ENCODE measurements at places on chromosomes 2 and 18.

DNA sequence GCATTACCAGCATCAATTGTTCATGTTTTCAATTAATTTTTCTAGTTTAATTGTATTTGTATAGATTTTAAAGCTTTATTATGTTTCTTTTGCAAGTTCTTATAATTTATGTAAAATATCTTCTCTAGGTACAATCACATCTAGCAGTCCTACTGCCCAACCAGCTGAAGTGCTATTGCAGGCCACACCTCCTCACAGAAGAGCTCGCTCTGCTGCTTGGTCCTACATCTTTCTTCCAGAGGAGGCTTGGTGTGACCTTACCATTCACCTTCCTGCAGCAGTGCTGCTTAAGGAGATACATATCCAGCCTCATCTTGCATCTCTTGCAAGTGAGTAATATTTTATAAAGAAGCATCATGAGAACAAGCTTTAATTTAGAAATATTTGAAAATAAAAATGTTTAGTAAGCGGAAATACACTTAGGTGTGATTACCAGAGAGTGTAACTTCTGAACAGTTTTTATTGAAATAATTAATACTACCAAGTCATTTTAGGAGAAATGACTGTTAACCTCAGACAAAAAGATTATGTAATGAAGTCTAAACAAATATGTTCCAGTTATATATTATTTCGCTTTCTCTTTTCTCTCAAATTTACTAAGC, 122.9 kb upstream of the TTC27 start:
- DNase-seq = no peak

DNA sequence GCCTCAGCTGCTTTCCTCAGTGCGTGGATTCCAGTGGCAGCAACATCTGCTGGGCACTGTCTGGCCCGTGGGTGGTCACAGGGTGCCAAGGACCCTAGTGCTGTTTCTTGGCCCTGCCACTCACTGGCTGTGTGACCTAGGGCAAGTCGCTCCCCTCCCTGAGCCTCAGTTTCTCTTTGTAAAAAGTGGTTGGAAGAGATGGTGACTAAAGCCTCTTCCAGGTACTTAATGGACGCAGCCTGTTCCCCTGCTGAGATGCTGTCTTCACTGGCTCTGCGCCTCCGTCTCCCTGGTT, 42.2 kb downstream of the ATOH8 start:
- no peak for DNase-seq

DNA sequence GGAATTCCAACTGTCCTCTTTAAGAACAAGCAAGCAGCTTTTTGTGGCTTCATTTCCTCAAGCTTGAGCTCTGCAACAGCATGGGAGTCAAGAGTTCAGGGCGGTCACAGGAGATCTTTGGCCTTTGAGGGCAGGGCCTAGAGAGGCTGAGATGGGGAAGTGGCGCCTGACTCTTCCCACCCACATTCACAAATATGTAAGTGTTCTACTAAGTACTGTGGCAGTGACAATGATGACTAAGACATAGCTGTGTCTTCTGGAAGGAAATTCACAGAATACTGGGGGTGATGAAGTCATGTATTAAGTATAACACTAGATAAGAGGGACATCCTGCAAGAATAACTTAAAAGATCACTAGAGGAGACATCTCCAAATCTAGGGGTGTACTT, 15.0 kb downstream of the RND3 start:
- DNase-seq = no peak

DNA sequence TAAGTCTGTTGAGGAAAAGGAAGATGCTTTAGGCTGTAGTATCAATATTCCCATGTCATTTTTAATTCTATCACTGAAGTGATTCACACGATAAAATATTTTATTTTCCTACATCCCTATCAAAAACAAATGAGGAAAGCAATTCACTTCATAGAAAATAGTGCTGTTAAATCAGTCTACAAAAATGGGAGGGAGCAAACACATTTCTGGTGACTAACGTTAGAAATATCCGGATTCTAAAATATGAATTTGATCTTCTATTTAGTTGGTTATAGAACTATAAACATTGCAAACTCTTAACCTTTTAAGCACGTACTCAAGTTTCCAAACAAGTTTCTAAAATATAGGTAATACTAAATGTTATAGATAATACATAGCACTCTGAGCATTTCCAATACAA, 20.8 kb downstream of the ATF2 start:
- DNase-seq = no peak

DNA sequence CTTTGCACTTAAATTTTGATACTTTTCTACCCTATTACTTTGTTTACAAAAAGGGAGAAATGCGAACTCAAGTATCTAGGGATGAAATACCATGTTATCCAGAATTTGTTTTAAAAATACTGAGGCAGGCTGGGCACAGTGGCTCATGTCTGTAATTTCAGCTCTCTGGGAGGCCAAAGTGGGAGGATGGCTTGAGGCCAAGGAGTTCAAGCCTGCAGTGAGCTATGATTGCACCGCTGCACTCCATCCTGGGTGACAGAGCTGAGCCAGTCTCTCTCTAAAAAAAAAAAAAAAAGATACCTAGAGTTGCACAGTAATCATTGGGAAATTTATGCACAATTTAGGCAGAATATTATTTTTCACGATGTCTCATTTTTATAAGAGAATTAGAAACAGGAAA, 12.4 kb upstream of the VAPA start:
- no peak for DNase-seq

DNA sequence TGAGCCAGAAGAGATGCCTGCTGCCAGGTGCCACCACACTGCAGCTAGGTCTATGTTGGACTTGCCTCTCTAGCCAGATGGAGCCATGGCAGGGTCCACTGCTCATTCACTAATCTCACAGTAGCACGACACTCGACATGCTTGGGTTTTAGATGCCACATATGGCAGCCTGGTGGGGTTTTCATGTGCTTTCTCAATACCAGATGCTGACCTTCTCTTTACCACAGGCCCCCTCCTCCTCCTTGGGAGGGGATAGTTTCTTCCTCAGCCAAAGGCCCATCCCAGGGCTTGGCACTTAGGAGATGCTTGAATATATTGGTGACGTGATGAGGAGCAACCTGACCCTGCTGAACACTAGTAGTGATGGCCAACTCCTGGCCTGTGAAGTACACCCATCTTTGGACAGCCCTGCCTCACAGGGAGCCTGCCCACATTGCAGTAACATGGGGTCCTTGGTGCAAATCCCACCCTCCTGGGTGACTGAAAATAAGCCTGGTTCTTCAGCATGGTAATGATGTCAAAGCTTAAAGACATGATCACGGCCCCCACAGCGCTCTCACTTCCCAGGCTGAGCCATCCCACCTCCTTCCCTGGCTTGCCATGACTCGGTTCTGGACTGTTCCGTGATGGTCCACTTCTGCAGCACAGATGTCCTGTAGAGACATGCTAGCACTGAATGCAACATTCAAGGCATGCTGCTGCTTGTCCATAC, 227.5 kb downstream of the SH3RF3 start:
- no peak for DNase-seq

GRCh38 chr2:54455131-54455562, 980 bp upstream of the SPTBN1 start:
- no peak for DNase-seq

- no peak for DNase-seq
Measured at GRCh38 chr2:217742276-217742675, 260.5 kb downstream of the TNS1 start.

GRCh38 chr2:149169656-149170055, 131.2 kb downstream of the LYPD6B start:
- no peak for DNase-seq

- no peak for DNase-seq
Measured at GRCh38 chr2:226304308-226304707, 495.3 kb downstream of the IRS1 start.

GRCh38 chr2:54432251-54433015, 23.7 kb upstream of the SPTBN1 start:
- no peak for DNase-seq

DNA sequence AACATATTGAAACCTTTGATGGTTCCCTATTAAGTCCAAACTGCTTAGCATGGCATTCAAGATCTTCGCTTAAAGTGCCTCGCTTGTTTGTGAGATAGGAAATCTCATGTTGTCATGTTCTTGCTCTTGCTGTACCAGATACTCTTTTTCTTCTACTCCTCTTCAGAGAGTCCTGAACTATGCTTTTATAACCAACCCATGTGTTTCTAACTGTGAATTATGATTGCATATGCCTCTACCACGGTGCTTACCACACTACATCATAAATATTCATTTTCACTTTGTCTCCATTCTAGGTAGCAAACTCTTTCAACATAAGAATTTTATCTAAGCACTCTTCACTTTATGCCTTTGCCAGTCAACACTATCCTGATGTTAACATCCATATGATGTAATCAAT, 23.6 kb downstream of the STAT4 start:
- no peak for DNase-seq

GRCh38 chr2:192190474-192190873, 4.3 kb downstream of the TMEFF2 start:
- DNase-seq = no peak

DNA sequence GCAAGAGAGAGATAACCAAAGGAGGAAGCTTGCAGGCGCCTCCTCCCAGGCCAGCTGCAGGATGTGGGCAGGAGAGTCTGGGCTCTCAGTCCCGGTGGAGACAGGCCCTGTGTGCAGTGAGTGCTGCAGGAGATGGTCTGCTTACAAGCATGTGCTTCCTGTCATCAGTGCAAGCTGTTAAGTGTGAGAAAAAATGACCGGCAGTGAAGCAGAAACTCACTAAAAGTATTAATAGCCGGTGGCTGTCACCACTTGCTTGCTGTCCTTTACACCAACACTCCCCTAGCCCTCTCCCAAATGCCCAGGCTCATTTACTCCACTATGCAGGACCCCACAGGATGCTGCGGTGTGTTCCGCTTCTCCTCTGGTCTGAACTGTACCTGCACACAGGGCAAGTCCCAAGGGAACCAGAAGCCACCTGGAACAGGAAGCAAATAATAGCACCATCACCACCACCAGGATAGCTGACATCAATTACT, 435.6 kb upstream of the HS6ST1 start:
- no peak for DNase-seq

Data from activated CD8-positive, alpha-beta memory T cell treated with anti-CD3 and anti-CD28 coated beads for 4 hours (primary cell).